ENCODE measurements at places on chromosomes 3 and 15.

DNA sequence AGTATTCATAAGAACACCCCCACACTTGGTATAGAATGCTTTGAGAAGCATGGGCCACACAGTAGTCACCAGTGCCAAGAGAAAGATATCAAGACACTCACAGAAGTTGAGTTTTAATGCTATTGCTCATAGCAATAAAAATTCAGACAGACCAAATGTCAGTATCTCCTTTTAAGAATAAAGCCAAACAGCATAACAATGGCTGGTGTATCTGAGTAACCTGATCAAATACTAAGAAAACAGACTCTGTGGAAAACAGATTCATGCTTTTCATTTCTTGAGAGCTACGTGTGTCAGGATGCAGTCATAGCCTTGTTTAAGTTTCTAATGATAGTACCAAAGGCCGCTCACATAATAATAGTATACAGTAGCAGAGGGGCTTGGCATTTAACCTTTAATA lies 778.5 kb downstream of the MECOM start:
- DNase-seq = no peak

- no peak for DNase-seq
Measured at GRCh38 chr15:96333131-96334016, 2.9 kb downstream of the NR2F2 start.

DNA sequence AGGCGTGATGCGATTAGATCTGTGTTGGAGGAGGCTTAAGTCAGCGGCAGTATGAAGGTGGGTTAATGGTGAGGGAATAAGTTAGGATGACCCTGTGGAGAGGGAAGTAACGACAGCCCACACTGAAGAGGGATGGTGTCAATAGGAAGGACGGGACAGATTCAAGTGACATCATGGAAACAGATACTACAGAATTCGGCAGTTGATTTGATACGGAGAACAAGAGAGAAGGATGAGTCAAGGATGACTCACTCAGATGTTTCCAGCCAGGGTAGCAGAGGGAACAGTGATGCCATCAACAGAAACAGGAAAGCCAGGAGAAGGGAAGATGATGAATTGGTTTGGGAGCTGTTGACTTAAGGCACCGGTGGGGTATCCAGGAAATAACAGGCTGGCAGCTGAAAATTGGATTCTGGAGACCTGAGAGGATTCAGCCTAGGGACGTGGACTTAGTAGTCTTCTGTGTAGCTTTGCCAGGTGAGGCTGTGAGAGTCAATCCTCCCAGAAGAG lies 38.0 kb downstream of the SHC4 start:
- DNase-seq = peak; percentile 14

DNA sequence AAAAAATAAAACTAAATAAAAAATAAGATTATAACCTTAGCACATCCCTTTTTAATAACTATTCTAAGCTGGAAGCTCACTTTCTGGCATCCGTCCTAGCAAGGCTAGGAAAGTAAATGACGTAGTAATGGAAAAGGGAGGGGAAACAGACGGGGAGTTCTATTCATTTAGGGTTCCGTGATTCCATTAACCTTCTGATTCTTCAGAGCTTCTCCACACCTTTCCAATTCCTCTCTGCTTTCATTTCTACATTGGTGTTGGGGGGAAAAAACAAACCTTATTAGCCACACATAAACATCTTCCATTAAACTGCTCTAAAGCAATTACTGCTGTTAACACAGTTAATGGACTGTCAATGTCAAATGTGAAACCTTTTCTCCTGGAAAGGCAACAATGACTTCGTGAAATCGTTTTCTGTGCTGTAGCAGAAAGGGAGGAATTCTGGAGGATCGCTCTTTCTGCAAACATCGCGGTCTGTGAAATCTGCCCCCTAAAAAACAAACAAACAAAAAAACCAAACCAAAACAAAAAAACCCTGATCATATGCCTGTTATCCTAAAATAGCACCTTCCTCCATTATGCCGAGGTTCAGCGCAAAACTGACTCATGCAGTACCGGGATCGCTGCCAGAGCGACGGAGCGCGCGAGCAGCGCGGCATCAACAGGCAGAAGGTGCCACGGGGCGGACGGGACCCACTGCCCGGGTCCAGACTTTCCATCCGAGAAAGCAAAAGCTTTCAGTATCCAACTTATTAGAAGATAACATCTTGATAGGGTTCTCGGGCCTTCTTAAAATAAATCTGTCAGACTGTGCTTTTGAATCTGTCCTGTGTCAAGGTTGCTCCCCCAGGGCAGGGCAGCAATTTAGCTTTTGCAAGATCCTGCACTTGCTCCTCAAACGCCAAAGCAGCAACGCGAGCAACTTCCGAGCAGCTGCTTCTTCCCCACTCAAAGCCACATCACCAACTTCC lies 156.2 kb downstream of the FGF12 start:
- DNase-seq = no peak

- DNase-seq = no peak
Measured at GRCh38 chr3:40768536-40768935, 243.8 kb downstream of the ZNF621 start.

- no peak for DNase-seq
Measured at GRCh38 chr3:134299185-134299887, 48.7 kb upstream of the RYK start.

DNA sequence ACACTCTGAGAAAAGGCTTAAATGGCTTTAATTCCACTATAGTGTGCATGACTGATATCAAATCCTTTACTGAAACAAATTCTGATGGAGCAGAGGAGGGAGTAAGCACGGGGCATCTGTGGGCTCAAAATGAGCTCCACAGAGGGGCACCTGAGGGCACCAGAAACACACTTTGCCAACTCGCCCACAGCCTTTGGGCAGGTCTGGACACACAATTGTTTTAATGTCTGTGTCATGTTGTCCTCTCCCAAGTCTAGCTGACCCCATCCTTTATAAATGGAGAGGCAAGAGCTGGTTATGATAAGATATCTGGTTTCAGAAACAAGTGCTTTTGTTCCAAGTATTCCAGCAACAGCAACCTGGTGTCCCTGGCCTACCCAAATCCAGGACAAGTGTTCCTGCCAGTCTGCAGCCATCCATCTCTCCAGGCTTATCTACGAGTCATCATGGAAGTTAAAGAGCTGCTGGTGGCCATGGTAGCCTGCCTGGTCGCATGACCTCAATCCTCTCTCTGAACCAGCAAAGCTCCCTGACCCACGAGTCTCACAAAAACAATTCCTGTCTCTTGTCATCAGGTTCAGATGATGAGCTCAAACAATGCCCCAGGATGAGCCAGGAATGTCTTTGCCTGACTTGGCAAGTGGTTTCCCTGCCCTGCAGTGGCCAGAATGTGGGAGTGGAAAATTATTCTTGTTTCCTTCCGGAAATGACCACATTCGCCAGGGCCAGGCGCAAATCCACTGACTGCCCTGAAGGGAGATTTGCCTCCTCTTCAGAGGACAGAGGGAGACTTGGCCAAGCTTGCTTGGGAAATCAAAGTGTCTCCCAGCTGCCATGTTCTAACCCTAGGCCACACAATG lies 64.4 kb upstream of the TPM1 start:
- no peak for DNase-seq

GRCh38 chr3:129974564-129974832 lies at the start of gene TRH:
TRH (plus strand) TSS chr3:129974720; CDS start chr3:129975817, 1,097 bp downstream.
- no peak for DNase-seq

DNA sequence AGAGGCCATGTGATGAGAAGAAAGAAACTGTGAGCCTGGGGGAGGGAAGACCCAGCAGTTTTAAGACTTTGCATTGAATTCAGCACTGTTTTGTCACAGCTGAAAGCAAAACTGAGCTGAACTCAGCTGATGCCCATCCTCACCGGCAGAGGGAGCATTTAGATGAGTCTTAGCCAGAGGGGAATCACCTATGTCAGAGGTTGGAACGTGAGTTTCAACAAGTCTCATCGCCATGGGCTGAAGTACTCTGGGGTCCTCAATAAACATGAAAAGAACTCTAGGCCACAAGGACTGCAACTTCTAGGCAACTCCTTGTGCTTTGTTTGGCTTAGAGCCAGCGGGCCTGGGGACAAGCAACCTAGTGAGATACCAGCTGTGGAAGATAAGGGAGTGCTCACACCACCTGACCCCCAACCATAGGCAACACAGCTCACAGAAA lies 324.5 kb downstream of the TBL1XR1 start:
- DNase-seq = peak; percentile 58

GRCh38 chr3:17639765-17640164 lies 102.7 kb downstream of the TBC1D5 start:
- DNase-seq = no peak

- no peak for DNase-seq
Measured at GRCh38 chr15:86267892-86268291, 188.2 kb downstream of the AGBL1 start.

DNA sequence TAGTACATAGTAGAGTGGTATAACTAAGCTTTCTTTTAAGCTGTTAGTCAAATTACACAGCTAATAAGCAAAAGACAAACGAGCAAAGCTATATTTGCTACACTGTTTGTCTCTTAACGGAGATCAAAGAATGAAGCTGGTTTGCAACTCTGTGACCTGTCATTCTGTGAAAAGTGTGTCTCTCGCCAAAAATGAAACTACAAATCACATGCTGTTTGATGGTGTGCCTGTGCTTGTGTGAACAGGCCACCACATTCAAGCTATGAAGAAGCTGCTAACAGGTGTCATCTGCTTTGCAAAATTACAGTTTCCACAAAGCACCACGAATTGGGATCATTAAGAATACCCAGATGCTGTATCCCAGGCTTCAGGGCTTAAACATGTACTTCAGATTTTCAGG lies 667.8 kb upstream of the NAALADL2 start:
- DNase-seq = no peak

- no peak for DNase-seq
Measured at GRCh38 chr3:135239615-135239884, 444.5 kb downstream of the EPHB1 start.

DNA sequence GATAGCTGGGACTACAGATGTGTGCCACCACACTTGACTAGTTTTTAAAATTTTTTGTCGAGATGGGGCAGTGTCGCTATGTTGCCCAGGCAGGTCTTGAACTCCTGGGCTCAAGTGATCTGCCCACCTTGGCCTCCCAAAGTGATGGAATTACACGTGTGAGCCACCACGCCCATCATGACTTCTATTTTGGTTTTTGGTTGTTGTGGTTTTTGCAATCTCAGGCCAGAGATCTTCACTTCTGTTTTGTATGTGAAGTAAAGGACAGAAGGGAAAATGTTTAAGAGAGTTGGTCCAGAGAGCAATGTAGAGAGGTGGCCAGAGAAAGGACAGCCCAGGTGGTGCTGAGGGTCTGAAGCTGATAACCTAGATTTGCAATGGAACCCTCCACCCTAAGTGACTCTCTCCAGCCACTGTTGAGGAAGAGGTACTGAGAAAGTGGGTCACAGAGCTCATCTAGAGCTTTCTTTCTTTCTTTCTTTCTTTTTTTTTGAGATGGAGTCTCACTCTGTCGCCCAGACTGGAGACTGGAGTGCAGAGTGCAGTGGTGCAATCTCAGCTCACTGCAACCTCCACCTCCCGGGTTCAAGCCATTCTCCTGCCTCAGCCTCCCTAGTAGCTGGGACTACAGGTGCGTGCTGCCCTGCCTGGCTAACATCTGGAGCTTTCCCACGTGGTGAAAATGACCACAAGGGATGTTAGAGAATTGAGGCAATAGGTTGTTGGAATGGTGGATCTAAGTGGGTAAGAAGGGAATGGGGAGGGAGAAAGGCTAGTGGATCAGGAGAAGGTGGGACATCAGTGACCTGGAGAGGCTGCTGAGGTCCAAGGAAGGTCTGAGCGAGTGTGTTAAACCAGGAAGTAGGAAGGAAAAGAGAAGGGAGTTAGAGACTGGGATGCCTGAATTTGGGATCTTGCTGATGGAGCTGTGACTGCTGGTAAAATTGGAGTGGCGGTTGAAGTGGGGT lies 22.4 kb upstream of the SEMA4B start:
- no peak for DNase-seq

GRCh38 chr3:194259982-194260766 lies 91.0 kb downstream of the CPN2 start:
- no peak for DNase-seq

DNA sequence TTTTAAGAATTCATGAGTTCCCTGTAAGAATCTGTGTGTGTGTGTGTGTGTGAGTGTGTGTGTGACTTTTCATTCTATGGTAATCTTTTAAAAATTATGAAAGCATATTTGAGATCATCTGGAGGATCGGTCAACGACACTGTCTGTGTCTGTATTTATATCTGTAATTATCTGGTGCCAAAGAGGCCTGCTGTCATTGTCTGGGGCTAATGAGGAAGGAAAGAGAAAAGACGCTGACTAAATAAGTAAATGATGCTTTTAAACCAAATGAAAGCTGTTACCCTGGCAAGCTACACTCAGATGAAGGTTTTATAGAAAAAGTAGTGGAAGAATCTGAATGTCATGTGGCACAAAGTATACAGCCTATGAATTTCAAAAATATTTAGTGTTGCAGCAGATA lies 439.8 kb downstream of the RBMS3 start:
- DNase-seq = no peak

DNA sequence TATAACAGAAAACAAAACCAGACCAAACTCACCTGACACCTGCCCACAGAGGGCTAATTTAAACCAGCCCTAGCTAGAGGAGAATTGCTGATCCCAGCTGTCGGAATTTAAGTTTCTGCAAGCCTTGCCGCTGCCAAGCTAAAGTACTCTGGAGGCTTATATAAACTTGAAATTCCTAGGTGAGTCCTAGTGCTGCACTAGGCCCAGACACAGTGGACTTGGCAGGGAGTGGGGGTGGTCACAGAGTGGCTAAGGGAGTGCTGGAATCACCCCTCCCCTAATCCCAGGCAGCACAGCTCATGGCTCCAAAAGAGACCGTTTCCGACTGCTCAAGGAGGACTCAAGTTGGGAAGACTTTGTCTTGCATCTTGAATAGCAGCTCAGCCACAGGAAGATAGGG lies 17.6 kb downstream of the TMCO5A start:
- no peak for DNase-seq

GRCh38 chr3:30682434-30683155 lies 76.2 kb downstream of the TGFBR2 start:
- DNase-seq = no peak

GRCh38 chr3:181311186-181311585 lies 321.6 kb upstream of the DNAJC19 start:
- DNase-seq = no peak

GRCh38 chr3:175932586-175932985 lies 1073.5 kb downstream of the NAALADL2 start:
- DNase-seq = no peak

DNA sequence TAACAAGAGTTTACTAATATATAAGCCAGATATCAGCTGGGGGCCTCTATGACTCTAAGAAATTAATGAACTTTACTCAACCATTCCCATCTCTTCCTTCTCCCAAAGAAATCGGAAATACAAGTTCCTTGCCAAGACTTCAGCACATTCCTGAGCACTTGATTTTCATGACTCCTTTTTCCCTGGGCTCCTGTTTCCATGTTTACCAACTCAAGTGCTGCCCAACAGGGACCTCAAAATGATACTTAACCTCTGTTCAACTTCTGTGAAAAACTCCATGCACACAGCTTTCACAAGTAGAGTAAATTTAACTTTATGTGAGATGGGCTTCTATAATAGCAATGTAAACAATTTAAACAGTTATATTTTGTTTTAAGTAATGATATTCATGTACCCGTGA lies 315.8 kb upstream of the CDIN1 start:
- DNase-seq = no peak
